ENCODE measurements at places on chromosomes 2 and 18.

DNA sequence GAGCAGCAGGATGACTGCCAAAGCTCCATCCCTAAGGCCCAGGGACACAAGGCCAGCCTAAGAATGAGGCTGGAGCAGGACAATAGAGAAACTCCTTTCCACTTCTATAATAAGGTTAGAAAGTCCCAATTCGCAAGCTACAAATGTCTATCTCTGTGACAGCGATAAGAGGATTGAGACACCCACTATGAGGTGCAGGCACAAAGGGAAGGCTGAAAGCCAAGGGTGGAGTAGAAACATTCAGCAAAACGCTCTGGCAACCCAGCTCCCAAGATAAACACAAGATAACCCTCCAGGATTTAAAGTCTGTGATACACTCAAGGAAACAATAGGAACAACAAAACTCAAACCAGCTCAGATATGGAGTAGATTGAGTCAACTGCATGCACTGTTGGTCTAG is 418.0 kb upstream of the UBE2E3 start:
- DNase-seq, result no peak

GRCh38 chr18:49070552-49070951 is 119.8 kb upstream of the SMAD7 start:
- no peak for DNase-seq

DNA sequence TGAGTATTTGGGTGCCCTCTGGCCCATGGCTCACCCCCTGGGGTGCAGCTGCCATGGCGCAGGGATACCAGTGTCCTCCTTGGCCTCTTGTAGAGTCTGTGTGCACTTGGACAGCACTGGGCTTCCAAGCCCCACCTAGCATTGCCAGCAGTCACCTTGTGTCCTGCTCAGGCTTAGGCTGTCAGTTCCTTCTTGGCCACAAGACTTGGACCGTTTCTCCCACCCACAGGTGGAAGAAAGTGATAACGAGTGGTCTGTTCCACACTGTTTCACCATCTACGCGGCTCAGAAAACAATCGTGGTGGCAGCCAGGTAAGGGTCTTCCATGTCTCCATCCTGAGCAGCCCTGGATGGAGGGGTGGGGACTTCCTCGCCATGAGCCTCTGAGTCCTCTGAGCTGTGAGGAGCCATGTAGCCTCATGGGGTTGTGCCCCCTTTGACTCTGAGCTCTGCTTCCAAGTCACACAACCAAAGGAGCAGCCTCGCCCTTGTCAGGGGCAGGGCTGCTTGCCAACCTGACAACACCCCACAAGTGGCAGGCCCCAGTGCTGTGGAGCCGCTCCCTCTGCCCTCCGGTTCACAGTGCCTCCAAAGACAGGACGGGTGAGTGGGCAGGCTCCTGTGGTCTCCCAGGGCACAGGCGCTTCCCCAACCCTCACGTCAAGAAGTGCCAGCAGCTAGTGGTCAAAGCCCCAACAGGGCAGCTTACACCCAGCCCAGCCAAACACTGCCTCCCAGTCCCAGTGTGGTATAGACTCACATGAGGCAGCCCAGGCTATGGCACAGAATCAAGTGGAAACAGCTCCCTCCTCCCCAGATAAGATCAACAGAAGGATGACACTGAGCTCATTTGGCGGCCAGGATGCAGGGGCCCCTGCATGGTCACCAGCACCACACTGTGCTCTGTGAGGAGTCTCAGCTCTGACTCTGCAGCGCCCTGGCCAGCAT is 18.4 kb downstream of the STK25 start:
- DNase-seq, result no peak

- DNase-seq, result no peak
Measured at GRCh38 chr2:102106133-102106556, 36.4 kb upstream of the IL1R1 start.

DNA sequence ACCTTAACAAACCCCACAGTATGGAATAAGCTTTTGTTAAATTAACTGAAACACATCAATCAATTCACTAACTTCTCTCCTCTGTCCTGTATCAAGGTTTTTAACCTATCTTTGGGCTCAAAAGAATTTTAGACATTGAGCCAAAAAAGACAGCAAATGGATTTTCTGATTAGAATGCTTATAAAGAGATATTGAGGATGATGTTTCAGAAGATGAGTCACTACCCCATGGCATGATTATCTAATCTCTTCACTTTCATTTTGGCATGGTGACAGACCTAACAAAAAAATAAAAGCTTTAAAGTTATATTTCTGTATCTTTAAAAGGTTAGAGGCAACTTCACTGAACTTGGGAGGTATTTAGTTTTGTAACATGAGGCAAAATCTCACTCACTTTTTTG is 55.5 kb downstream of the SGPP2 start:
- no peak for DNase-seq

- no peak for DNase-seq
Measured at GRCh38 chr18:3709205-3709604, 259.2 kb downstream of the TGIF1 start.

GRCh38 chr2:7292154-7292691 is 375.0 kb downstream of the RNF144A start:
- DNase-seq, result no peak

DNA sequence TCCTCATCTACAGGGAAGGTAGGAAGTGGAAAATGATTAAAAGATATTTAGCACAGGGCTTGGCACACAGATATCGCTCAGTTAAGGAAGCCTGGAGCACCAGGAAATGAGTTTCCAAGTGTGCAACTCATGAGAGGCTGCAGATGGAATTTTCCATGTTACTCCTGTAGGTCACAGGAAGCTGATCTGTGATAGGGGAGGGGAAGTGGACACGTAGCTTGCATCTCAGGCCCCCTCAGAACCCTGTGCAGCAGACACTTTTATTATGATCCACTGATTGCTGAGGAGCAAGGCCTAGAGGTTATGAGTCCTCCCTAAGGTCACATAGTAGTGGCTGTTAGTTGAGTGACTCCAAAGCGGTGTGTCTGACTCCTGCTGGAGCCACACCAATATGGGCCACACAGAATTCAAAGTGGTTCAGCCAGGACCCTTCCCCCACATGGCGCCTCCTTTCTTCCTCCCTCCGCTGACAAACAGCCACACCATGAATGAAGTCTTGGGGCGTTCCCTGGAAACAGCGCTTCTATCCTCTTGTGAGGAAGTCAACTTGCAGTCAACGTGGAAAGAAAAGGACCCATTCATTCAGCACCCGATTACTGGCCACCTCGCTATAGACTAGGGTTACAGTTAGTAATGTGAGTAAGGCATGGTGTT is 21.5 kb downstream of the DYSF start:
- no peak for DNase-seq

- peak; percentile 82 for DNase-seq
Measured at GRCh38 chr2:218898109-218898878, 17.6 kb downstream of the WNT10A start.

DNA sequence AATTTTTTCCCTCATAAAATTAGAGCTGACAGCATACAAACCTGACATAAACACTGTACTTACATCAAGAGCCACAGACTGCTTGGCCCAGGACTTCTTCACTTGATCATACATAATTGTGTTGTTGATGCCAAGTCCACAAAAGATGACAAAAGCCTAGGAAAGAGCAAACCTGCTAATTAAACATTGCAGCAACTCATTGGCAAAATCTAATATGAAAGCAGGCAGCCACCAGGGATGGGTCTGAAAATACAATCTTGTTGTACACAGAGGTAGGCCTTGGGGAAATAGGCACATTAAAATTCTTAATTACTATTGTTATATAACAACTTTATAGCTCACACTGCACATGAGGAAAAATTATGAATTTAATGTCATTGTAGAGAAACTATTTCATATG is 255.8 kb downstream of the PDE11A start:
- DNase-seq, result no peak

- no peak for DNase-seq
Measured at GRCh38 chr2:26483957-26484565, 6.1 kb upstream of the OTOF start.

DNA sequence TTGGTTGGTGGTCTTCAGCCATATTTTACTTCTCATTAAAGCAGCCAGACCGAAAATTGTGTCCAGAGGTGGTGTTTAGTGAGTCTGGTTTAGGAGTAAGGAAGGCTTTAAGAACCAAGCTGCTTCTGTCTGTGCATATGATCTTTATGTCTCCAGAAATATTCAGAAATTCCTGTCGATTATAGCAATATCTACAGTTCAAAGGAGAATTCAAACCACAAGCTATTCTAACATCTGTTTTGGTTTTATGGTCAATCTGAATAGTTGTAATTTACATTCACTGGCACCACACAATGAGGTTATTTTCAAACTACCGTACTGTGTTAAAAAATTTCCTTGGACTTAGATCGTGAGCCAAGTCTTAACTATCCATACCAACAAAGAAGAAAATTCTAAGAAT is 11.3 kb downstream of the UPP2 start:
- DNase-seq, result no peak

- DNase-seq, result no peak
Measured at GRCh38 chr18:34315591-34316352, 91.1 kb upstream of the NOL4 start.

DNA sequence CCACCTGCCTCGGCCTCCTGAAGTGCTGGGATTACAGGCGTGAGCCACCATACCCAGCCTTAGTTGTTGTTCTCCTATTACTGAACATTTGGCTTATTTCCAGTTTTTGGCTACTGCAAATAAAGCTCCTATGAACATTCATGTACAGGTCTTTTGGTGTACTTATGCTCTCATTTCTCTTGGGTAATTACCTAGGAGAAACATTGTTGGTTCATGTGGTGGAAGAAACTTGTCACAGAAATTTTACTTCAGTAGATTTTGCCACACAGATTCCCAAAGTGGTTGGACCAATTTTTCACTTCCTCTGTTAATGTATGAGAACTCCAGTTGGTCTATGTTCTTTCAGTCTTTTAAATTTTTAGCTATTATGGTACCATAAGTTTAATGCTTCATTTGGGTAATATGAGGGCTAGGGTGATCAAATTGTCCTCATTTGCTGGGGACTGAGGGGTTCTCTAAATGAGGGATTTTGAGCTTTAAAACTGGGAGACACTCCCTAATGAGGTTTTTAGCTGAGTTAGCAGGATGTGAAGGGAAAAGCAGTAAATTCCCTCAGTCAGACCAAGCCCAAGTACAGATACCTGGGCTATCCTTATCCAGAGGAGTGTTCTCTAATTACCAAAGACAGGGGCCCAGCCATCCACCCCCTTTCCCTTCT is 33.9 kb downstream of the MTA3 start:
- DNase-seq, result no peak

- DNase-seq, result no peak
Measured at GRCh38 chr2:223853425-223853837, 16.0 kb upstream of the AP1S3 start.

- no peak for DNase-seq
Measured at GRCh38 chr2:10135296-10136089, 13.0 kb downstream of the RRM2 start.

- DNase-seq, result no peak
Measured at GRCh38 chr2:184032983-184033382, 565.3 kb upstream of the ZNF804A start.

GRCh38 chr2:118832791-118833715 is 14.4 kb downstream of the EN1 start:
- DNase-seq, result no peak

GRCh38 chr2:158211502-158211901 is 109.8 kb downstream of the UPP2 start:
- no peak for DNase-seq

DNA sequence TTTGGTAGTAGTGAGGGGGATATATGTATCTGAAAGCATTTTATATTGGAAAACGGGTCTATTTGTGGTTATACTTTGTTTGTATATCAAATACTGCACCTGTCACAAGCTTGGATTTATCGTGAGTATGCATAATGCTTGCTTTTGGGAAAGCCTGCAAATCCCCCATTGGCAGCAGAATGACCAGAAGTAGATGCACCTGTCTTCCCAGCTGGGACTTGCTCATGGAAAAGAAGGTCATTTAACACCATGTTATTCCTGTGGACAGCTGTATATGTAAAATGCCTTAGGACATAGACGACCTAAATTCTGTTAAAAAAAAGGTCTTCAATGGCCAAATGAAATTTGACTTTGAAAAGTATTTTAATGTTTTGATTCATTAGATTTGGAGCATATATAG is 599.4 kb downstream of the XIRP2 start:
- DNase-seq, result no peak

GRCh38 chr18:7813131-7813530 is 246.0 kb downstream of the PTPRM start:
- no peak for DNase-seq

DNA sequence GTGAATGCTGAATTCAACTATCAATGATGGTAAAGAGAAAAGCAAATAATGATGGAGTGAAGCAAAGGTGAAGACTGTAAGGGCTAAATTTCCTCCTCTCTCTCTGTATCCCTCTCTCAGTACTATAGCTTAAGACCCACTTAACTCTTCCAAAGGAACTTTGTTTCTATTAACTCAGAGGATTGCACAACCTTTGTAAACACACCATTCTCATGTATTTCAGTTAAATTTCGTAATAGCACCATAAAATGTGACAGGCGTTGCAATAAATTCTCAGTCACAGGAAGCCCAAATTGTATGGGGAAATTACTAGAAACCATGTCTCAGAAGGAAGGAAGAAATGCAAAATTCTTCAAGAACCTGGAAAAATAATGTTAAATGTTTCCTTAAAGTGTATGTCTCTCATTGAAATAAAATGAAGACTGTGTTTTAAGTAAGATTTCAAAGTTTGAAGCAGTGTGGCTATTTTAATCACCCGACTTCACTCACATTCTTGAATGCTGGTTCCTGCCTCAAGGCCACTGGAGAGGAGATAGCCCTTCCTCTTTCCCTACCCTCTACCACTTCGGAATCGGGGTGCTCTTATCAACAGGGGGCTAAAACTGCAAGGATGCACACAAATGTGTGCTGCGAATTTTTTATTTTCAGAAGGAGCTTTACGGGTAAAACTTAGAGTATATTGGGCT is 112.1 kb downstream of the FTCDNL1 start:
- DNase-seq, result no peak

- DNase-seq, result no peak
Measured at GRCh38 chr2:57204364-57204763, 842.2 kb upstream of the VRK2 start.

GRCh38 chr2:85437488-85438200 is 19.1 kb downstream of the SH2D6 start:
- DNase-seq, result peak; percentile 80

GRCh38 chr2:48901416-48901815 is 145.9 kb upstream of the LHCGR start:
- DNase-seq, result no peak

DNA sequence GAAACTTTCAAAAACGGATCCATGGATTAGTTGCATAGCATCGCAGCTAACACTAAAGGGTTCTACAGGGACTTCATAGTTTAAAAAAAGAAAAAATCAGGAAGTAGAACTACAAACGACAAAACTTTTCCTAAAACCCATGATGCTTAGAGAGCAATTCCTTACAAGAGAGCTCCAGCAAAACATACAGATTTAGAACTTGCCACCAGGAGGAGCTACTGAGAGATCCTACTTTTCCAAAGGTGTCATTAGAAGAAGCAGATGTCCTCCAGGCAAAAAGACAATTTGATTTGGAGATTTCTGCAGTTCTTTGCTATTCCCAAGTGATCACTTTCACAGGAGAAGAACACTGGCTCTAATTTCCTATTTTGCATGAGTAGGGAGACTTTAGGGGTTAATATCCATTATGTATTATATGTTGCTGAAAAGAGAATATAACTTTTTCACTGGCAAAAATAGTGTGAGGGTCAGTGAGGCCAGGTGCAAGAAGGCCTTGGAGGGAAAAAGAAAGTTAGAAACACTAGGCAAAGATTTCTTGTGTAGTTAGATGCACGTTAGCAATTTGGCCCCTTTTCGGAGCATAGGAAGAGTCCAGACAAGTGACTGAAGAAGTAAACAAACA is 436.2 kb downstream of the SUCLG1 start:
- no peak for DNase-seq

GRCh38 chr2:101980368-101980767 is 11.4 kb upstream of the IL1R2 start:
- DNase-seq, result no peak
